ENCODE measurements at places on chromosomes 2 and 18.

DNA sequence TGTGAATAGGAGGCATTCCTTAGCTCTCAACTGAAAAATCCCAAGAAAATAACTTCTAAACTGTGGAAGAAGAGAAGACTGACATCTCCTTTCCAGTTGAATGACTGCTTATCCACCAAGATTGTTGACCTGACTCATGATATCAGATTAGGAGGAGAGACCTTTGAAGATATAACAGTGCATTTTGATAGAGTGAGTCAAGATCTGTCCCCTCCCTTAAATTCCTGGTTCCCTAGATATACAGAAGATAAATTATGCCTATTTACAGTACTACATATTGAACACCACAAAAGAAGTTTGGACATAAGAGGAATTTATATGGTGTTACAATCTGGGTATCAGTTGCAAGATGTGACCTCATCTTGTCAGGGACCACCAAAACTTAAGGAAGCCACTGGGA is 285.3 kb upstream of the ZSWIM2 start:
- no peak for DNase-seq

DNA sequence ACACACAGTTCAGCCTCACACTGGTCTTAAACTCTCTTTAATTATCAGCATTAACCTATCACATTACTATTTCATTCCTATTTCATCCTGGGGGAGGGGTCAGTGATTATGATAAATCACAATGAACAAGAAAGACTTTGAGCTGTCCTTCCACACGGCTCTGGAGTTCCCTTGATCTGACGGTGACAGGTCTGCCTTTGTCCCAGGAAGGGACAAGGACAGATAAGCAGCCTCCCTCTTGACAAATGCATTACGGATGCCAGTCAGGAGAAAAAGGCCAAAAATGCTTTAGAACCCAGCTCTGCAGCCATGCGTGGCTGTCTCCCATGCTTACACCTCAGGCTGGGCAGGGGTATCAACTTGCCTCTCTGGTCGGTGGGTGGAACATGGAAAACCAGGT is 281.7 kb downstream of the BCL11A start:
- DNase-seq = no peak

- DNase-seq = no peak
These were observed 74.3 kb upstream of the ST3GAL5 start for GRCh38 chr2:85963068-85963467.

DNA sequence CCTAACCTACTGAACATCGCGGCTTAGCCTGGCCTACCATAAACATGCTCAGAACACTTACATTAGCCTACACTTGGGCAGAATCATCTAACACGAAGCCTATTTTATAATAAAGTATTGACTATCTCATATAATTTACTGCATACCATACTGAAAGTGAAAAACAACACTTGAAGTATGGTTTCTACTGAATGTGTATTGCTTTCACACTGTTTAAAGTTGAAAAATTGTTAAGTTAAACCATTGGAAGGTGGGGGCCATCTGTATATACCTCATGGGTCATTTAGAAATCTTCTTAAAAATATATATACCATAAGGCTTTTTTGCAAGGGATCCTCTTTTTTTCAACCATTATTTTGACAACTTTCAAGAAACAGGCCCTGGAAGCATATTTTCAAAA is 16.5 kb downstream of the RNF149 start:
- no peak for DNase-seq

DNA sequence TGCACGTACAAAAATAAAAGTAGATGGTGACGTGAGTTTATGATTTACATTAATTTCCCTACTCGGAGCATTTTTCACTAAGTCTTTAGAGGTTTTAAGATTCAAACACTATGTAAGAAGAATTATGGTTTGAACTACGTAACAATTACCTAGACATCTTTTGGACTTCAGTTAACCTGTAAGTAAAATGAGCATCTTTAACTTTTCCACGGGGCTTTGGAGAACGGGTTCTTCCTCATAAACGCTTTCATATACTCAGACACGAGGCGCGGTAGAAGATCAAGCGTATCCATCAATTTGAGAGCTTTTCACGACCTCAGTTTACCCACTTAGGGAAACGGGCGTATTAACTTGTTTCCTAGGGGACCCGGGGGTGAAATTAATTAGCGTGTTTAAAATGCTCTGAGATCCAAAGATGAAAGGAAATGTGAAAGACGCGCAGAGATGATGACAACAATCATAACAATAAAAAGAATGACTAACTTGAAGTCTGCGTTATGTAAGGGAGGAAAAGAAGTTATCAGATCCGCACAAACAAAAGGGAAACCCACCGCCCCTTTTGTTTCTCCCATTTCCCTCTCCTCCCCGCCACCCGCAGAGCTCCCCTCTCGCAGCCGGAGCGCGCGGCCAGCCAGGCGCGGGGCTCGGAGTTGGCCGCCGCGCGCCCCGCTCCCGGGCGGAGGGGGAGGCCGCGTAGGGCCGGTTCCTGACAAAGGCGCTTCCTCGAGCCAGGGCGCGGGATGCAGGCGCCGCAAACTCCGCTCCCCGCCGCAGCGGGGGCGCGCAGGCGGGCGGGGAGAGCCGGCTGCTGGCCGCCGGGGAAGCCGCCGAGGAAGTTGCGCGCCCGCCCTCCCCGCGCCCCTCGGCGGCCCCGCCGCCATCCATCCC is 807 bp downstream of the PELI1 start:
- no peak for DNase-seq

DNA sequence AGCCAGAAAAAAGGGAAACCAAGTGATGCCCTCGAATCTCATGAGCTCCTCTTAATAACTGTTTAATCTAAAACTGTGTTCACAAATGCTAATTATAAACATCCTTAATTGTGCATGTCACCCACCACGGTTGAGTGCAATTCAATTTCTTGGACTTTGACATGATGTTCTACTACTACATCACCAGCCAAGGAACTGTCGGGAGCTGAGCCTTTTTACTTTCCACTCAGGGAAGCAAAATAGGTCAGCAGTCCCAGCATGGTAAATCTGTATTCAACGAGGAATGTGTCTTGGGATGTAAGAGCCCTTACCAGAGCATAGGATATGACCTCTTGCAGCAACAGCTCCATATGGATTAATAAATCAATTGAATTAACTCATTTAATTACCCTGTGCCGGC is 20.8 kb upstream of the REG3G start:
- no peak for DNase-seq

- no peak for DNase-seq
These were observed 34.5 kb downstream of the CMPK2 start for GRCh38 chr2:6831229-6831628.

GRCh38 chr2:169082995-169083394 is 13.6 kb downstream of the DHRS9 start:
- DNase-seq = no peak

DNA sequence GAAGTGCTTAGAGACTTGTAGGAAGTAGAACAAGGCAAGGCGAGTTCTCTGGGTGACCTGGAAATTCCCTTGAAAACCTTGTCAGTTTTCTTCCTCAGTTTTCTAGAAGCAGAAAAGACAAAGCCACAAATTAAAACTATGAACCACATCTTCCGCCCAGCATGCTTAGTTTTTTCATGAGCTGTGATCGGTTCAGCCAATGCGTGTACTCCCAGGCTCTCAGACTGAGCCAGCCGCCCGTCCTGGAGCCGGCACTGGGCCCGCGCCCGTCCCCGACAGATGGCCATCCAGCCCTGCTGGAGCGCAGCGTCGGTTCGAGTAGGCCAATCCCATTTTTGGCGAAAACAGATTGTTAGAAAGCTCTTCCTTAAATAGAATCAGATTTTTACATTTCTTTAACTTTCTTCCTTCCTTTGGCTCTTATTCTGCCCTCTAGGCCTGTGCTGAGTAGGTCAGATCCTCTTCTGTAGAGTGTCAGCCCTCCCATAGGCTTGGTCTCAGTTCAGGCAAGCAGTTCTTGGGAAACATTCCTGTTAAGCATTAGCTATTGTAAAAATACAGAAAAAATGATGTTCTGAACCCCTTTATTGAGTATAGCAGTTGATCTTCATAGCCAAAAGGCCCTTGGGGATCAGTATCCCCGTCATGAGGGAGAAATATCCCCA is 112.5 kb downstream of the NCK2 start:
- DNase-seq = no peak

GRCh38 chr2:144517866-144518747 is 1.8 kb downstream of the ZEB2 start:
- no peak for DNase-seq

DNA sequence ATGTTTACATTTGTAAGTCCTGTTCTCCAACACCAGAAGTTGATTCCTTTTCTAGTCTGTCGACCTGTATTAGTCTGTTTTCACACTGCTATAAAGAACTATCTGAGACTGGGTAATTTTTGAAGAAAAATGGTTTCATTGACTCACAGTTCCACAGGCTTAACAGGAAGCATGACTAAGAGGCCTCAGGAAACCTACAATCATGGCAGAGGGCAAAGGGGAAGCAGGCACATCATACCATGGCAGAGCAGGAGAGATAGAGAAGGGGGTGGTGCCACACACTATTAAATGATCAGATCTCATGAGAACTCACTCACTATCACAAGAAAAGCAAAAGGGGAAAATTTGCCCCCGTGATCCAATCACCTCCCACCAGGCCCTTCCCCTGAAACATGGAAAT is 112.8 kb upstream of the MAP3K20 start:
- DNase-seq = no peak

- DNase-seq = no peak
These were observed 20.5 kb downstream of the IL18R1 start for GRCh38 chr2:102376052-102376591.

DNA sequence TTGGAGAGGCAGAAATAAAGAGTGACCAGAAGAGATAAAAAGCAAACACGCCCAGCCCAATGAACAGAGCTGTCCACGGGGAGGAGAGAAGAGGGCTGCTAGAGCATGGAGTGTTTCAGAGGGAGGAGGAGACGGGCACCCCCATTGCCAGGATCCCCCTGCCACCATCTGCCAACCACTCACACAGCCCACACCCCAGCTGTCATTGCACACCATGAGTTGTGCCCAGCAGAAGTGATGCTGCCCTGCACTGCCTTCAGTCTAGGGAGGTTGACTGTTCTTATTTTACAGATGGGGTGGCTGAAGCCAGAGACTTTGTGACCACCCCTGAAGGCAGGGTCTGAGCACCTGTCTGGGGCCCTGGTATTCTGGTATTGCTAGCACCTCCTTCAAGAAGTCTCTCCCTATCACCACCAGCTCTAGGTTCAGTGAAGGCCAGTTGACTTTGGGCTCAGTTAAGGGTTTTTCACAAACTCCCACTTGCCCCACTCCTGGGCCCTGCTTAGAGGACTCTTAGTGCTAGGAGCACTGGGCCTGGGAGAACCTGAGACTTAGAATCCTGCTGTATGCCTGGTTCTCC is 2.4 kb downstream of the FABP1 start:
- DNase-seq = no peak

- no peak for DNase-seq
These were observed 90.4 kb upstream of the NOSTRIN start for GRCh38 chr2:168712053-168712452.

DNA sequence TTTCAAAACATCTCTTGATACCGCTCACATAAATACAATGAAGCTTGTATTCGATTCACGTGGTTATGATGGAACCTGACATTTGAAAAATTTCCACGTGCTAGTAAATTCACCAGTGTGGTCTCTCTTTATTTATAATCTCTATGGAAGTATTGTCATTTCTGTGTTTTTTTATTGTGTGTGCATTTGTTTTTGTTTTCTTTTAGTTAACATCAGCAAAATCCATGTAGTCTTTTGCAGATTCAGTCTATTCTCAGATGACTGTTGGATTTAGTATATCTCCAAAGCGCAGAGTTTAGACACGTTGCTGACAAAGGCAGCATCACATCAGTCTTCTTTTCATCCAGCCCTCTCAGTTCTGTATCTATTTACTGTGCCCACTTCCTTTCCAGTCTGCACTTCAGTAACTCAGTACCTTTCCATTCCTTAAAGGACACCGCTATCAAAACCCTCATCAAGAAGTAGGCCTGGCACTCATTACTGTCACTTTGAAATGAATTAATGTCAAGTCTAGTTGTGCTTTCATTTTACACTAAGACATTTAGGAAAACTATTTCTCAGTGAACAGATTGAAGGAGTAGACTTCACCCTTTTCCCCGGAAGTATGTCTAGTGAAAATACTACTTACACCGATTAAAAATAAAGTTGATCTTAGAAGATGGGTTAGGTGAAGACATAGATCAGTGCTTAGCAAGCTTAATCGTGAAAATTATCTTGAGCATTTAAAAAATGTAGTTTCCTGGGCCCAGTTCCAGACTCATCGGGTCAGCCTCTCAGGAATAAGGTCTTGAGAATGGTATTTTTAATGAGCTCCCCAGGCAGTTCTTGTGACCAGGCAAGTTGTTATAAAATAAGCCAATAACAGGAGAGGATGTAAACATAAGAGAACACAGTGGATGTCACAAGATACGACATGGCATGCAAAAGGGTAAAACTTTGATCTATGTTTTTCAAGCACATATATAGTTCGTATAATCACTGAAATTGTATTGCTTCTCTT is 506.8 kb upstream of the ZEB2 start:
- no peak for DNase-seq

DNA sequence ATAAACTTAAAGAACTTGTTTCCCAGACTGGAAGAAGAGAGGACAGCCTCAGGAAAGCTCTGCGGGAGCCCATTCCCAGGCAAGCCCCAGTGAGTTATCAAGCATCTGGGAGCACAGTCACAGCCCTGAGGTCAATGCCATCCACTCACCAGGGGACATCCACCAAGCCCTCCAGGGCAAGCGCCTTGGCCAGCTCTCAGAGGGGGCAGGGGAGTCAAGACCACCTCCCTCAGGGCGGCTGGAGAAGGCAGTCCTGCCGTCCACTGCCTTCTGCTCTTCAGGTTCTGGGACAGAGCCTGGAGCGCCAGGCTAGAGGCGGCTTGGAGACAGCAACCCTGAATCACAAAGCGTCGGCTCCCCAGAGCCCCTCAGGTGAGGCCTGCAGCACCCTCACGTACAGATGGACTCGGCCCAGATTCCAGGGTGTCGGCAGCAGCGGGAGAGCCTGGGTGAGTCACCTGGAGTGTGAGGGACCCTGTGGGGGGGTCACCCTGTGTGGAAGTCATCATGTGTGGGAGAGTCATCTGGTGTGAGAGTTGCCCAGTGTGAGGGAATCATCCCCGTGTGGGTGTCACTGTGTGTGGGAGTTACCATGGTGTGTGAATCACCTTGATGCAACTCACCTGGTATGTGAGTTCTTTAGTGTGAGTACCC is 100.9 kb upstream of the TEX51 start:
- no peak for DNase-seq

DNA sequence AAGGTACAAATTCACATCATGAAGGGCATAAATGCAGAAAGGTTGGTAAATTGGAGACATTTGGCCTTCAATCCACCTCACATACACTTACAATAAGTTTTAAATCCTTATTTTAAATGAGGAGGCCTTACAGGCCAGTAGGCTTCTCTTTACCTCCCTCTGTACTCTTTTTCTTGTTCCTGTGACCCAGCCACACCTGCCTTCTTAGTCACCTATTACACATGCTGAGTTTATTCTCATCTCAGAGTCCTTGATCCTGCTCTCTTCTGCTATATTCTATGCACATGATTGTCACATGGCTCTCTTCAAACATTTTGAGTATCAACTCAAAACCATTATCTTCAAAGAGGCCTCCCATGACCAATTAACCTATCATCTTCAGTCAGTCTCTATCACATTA is 491.5 kb downstream of the SATB2 start:
- no peak for DNase-seq

All from forelimb muscle (tissue), 1 donor.